ENCODE measurements at places on chromosomes 5 and 9.
A peak's percentile ranks its signal among the peaks of the same experiment; 100 is the strongest.

DNA sequence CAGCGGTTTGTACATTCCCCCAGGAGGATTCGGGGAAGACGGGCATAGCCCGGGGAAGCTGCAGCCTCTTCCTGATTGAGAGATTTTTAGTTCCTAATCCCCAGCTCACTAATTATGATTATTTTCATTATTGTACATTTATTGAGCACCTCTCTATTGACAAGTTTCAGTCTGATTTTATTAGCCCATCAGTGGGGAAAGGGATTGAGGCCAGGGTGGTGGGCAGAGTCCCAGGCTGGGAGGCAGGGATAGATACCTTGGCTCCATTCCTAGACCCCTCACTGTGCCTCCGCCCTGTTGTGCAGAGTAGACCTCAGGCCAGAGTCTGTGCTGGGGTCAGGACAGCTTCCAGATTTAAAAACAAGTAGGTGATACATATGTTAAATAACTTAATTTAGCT is 27.2 kb downstream of the TCOF1 start:
- no peak for DNase-seq

DNA sequence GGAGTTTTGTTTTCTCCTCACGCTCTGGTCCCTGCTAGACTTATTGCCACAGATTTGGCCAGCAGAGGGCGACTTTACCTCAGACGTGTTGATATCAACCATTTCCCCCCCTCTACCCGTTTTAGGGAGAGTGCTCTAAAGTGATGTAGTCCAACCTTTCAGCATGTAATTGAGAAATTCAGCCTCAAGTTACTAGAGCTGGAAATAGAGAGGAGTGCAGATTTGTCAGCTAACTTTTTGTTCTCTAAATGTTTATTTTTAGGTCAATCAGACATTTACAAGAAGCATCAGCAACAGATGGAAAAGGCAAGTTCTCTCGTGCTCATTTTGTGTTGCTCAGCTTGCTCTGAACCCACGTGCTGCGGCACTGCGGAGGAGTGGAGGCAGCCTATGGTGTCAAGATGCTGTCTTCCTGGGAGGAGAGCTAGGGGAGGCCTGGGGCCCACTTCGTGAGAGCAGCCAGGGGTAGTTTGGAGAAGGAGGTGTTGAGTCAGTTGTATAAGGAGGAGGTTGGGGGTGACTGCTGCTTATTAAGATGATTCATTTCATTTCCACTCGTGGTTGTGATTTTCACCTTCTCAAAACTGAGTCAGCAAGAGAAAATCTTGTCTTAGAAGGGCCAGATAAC is 53.6 kb downstream of the GPR107 start:
- peak; percentile 90 for DNase-seq

DNA sequence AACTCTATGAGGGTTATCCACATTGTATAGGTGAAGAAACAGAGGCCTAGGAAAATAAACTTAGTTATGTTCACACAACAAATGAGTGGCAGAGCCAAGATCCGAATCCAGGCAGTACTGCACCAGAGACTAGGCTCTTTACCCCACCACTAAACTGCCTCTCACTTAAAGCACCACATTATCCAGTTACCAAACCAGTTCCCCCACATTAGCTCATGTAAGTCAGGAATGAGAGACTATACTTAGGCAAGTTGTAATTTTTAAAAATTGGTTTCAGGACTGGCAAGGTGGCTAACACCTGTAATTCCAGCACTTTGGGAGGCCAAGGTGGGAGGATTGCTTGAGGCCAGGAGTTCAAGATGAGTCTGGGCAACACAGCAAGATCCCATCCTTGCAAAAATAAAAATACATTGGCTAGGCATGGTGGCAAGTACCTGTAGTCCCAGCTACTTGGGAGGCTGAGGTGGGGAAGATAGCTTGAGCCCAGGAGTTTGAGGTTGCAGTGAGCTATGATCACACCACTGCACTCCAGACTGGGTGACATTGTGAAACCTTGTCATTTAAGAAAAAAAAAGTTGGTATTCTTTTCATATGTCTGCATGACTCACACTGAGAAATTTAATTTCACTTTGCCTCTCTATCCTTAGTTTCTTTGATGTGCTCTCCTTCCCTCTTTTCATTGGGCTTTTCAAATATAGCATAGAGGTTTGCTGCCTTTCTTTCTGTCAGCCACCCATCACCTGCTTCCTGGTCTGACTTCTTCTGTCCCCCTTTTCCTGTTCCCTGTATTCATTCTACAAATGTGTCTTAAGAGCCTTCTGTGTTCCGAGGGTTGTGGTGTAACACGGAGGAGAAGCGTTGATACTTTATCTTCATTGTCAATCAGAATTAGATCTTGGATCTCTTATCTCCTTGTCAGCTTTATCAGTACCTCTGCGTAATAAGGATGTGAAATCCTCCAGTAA is 64.7 kb downstream of the ERMP1 start:
- no peak for DNase-seq

GRCh38 chr5:169717288-169717687 is 80.2 kb downstream of the DOCK2 start:
- peak; percentile 97 for DNase-seq

- DNase-seq: no peak
Measured at GRCh38 chr9:133141833-133142595, 21.0 kb upstream of the RALGDS start.

All from RWPE1 (cell line).